Thoracic aorta (tissue), 2 donors: ENCODE measurements at places on chromosomes 1 and 21.

- no peak for DNase-seq
Observed at GRCh38 chr1:15950763-15951295, 25.1 kb downstream of the ZBTB17 start.

- no peak for DNase-seq
Observed at GRCh38 chr21:25904044-25904695, 169.4 kb downstream of the GABPA start.

GRCh38 chr1:221335161-221336101, 406.5 kb downstream of the DUSP10 start:
- no peak for DNase-seq

GRCh38 chr1:91349524-91349923, 55.1 kb downstream of the HFM1 start:
- no peak for DNase-seq

- DNase-seq, result no peak
Observed at GRCh38 chr1:55480029-55480795, 265.0 kb upstream of the USP24 start.

DNA sequence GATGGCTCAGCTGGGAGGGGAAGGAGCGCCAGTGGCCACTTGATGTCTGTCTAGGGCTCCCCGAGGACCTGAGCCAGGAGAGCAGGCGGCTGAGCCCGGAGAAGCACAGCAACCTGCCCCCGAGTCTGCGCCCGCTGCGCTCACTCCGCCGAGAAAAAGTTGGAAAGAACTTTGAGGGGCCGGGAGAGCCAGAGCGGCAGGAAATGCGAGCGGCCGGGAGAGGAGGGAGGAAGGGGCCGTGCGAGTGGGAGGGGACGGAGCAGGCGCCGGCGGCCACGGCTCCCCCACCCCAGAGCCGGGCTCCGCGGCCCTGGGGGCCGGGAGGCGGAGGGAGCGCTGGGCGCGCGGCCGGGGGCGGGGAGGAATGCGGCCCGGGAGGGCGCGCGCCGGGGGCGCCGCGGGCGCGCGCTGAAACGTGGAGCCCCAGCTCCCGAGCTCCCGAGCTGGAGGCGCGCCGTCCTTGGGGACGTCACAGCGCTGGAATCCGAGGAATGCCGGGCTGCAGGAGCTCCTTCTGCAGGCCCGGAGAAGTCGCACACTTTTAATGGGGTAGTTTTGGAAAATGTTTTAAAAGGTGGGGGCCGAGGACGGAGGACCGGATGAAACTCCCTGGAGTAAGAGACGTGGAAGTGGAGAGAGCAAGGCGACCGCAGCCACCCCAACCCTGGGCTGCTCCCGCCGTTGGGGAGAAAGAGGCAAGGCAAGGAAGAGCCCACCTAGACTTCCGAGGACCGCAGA, at the start of gene PTPN14:
Gene PTPN14, minus strand, starts transcription at position 167 of the 738 bp plus-strand sequence. CDS start 86,799 bp downstream, outside the sequence.
- peak; percentile 36 for DNase-seq

GRCh38 chr1:203564024-203564423, 62.6 kb upstream of the ATP2B4 start:
- no peak for DNase-seq

GRCh38 chr1:113861641-113862040, 9.9 kb downstream of the PTPN22 start:
- no peak for DNase-seq

DNA sequence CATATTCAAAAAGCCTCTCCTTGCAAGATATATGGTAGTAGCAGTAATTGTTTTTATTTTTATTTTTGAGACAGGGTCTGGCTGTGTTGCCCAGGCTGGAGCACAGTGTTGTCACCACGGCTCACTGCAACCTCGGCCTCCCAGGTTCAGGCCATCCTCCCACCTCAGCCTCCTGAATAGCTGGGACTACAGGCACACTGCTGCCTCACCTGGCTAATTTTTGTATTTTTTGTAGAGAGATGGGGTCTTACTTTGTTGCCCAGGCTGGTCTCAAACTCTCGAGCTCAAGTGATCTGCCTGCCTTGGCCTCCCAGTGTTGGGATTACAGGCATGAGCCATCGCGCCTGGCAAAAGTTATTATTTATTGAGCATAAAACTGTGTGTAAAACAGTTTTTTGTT, 38.4 kb downstream of the SLC66A1 start:
- DNase-seq, result no peak

GRCh38 chr1:199856216-199856780, 171.2 kb upstream of the NR5A2 start:
- no peak for DNase-seq

DNA sequence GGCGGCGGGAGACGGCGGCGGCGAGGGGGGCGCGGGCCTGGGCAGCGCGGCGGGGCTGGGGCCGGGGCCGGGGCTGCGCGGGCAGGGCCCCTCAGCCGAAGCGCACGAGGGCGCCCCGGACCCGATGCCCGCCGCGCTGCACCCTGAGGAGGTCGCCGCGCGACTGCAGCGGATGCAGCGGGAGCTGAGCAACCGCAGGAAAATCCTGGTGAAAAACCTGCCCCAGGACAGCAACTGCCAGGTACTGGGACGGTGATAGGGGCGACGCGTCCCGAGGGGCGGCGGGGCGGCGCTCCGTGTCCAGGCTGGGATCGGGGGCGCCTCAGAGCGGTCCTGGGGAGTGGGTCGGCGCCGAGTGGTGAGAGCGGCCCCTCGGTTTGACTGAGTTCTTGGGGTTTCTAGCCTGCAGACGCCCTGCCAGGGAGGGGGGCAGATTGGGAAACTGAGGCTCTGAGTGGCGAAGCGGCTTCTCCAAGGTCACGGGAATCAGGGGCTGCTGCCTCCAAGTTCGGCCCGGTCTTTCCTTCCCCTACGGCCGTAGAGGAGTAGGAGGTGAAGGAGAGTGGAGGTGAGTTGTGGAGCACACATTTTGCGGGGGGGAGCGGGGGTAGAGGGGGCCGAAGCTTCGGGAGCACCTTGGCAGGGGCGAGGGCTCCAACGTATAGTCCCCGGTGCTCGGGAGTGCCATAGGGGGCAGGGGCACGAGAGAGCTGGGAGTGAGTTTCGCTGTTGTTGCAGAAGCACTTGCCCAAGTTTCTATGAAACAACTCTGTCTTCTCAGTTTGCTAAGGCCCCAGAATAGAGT, 508 bp downstream of the RAVER2 start:
- no peak for DNase-seq

DNA sequence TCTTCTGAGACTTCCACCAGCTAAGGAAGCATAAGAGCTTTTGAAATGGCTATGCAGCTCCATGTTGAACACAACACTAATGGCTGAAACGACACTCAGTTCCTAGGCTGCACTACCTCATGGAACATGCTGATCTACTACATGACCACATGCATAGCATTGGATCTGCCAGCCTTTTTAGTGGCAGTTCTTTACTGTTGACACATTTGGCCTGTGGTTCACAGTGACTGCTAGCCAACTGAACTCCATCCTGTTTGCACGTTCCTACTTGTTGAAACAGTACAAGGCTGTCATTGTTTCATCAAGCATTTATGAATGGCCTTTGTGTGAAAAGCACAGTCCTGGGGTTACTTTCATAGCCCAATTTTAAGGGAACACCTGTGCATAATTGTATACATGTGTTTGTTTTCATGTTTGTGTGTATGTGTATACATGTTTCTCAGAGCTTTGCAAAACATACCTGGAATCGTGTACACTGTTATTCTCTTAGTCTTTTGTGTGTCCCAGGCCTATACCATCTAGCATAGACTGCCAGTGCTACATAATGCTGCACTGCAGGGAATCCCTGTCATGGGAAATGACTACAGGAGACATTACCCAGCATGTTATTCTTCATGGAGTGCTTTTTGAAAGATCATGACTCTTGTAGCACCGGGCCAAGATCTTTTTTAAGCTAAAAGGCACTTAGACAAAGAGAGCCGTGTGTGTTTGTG, 179.6 kb upstream of the ESRRG start:
- DNase-seq, result no peak

GRCh38 chr1:155479205-155479604, 83.4 kb downstream of the ASH1L start:
- no peak for DNase-seq

GRCh38 chr1:94068999-94069918, 51.7 kb downstream of the ABCA4 start:
- DNase-seq, result no peak

- DNase-seq, result no peak
Observed at GRCh38 chr21:42003051-42003461, 7.1 kb downstream of the ZBTB21 start.

DNA sequence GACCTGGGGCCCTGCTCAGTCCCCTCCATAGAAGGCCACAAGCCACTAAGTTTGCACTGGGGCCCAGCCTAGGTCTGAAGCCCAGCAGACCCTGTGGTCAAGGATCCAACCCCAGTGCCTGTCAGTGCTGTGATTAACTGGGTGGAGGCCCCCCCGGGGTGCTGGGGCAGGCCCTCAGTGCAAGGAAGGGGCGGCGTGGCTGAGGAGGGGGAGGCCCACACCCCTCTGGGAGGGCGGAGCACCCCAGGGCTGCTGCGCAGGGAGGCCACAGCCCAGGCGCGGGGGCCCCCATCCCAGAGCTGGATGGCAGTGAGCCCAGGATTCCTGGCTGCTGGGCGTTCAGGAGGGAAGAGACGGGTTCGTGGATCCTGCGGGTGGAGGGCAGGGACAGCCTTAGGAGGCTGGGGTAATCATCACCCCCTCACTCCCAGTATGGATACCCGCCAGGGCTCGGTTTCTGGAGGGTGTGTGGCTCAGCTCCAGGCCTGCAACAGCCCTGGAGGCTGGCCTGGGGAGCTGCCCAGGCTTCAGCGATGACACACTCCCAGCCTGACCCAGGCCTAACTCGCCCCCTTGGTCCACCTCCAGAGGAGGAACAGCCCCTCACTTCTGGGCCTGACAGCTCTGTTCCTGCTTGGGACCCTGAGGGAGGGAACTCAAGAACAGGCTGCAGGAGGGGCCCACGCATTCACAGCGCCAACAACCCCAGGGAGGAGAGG, 890 bp downstream of the GJC2 start:
- DNase-seq, result no peak

DNA sequence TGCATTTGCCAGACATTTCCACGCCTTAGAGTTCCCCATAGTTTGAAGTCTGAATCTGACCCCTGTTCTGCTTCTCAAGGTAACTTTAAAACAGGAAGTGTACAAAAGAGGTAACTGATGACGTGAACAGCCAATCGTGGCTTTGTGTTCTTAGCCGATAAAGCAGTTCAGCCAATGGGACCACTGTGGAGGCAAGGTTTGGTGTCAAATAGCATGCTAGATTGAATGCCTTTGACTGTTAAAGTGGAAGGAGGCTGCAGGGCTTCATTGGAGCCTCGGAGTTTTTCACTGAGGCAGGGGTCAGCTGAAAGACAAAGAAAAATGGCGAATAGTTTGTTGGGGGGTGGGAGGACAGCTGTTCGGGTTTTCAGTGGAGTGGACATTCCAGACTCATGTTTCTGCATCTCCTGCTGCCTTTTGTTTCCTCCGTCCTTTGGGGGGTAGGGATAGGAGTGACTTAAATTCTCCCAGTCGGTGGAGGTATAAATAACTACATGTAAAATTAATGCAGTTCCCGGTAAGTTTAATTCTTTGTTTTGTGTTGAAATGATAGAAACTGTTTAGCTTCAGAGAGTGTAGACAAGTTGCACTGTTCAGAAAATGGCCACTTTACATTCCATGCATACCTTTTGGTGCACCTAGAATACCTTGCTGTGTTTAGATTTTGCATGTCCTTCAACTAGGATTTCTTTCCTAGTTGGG, 17.7 kb downstream of the NFYC start:
- peak; percentile 58 for DNase-seq

DNA sequence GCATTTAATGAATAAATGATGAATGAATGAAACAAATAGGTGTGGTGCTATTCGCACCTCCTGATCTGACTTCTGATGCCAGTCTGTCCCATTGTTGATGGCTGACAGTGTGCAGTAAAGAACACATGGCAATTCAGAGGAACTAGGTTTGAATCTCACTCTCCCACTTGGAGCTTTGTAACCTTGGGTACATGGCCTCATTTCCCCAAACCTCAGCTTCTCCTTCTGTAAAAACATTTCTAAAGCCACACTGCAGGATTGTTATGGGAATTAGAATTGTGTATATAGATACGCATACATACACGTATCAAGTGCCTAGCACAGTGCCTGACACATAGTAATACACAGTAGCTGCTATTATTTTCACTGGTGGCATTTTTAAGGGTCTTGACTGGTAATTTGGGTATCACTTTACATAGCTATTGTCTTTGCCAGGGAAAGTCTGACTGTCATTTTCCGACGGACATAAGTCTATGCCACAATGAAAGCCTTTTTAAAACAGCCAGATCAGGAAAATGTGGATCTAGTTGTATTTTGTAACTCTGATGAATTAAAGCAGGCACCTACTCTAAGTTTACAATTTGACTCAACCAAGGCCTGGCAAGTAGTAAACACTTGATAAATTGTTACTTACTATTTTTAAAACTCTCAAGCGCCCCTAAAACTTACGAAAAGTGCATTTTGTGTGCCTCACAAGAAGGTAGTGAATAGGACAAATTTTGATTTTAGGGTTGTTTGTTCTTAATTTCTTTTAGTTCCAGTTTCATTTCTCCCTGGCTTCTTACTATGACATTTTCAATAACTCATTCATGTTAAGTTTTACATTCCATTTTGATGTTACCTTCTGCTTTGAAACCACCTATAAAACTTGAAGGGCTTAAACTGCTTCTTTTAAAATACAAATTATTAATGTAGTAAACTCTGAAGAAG, 164.4 kb downstream of the SDCCAG8 start:
- DNase-seq, result no peak

DNA sequence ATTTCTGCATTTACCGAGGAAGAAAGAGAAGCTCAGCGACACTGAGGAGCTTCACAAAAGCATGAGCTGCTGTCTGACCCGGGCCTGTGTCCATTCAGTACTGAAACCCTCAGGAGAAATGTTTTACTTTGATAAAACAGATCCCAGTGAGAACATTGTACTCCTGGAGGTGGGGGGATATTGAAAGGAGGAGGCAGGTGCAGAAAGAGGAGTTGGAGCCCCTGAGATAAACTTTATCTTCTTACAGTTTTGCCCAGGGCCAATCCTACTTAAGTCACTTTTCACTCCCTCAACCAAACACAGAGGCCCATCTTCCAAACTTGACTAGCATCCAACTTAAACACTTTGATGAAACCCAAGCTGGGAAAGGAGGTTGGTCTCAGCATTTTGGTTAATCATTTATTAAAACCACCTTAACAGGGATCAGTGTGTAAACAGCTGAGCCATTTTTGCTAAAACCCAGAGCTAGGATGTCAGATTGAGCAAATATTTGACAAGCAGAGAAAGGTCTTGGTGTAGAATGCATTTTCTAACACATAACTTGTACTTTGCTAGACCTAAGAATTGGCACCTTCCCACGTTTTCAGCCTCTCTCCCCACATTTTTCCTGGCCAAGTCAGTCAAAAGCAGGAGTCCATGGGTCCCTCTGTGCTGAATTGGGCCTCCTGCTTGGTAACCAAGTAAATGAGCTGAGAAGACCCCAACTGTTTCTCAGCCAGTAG, 32.5 kb upstream of the SARS1 start:
- DNase-seq, result no peak

- no peak for DNase-seq
Observed at GRCh38 chr21:33901412-33902288, 14.0 kb downstream of the ATP5PO start.
